ENCODE measurements at places on chromosomes 1 and 21.
A peak's percentile ranks its signal among the peaks of the same experiment; 100 is the strongest.

- no peak for DNase-seq
Measured at GRCh38 chr1:192066202-192066601, 92.1 kb upstream of the RGS18 start.

DNA sequence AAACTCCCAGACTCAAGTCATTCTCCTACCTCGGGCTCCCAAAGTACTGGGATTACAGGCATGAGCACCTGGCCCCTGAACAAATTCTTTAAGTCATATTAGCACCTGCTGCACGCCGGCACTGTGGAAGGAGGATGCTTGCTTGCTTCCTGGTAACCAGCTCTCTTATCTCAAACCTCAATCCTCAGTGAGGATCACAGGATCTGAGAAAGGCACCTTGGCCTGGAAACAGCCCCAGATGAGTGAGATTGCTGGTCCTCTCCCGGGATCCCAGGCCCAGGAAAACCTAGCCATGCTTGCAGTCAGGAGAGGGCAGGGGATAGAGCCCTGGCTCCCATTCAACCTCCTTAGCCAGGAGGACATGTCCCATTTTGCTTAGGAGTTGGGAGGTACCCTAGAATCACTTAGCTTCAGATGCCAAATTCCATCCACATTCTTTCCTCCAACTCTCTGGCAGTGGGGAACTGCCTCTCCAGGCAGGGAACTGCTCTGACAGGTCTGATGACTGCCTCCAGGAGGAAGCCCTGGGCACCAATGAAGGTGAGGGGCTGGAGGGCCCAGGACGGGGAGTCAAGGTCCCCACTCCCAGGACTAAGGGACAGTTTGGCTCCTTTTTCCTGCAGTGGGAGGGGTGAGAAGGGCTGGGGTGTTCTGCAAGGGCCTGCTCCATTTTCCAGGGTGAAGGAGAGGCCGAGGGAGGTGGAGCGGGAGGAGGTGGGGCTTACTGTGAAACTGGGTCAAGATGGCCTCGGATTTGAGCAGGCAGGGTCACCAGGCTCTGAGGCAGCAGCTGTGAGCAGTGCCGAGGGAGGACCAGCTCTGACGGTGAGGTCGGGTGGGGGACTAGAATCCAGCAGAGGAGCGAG lies 9.5 kb downstream of the GPR37L1 start:
- no peak for DNase-seq

DNA sequence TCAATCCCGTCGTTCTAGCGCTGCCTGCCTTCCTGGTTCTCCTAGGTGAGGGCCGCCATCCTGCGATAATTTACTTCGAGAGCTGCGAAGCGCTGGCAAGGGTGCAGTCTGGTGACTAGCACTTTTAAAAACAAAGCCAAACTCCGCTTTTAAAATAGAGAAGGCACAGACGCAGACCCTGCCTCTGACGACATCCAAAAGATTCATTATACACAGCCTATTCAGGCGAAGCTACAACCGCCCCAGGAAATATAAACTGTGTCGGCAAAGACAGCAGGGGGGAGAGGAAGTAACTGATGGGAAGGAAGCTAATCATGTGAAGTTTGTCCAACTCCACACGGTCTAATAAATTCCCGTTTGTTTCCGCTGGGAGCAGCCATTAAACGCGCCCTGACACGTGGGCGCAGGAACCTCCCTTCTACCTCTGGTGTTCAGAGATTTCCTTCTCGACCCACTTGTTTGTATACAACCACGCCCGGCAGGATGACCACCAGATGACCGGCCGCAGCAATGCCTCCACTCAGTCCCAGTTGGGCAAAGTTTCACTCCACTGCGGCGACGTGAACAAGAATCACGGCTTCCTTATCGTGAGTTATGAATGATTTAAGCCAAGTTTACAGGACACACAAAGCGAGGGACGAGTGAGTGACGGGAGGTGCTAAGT lies 1.3 kb downstream of the GNG12 start:
- DNase-seq = no peak

DNA sequence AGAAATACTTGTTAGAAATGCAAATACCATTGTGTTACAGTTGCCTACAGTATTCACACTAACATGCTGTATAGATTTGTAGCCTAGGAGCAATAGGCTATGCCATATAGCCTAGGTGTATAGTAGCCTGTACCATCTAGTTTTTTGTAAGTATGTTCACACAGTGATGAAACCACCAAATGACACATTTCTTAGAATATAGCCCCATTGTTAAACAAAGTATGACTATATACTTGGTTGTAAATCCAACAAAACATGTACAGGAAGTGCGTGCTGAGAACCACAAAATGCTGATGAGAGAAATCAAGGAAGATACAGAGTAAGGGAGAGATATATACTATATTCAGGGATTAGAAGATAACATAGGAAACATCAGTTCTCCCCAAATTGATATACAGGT lies 92.2 kb downstream of the POU2F1 start:
- DNase-seq = no peak

GRCh38 chr1:35452106-35452774 lies 105.0 kb downstream of the KIAA0319L start:
- no peak for DNase-seq

GRCh38 chr1:233281711-233282581 lies 13.6 kb downstream of the PCNX2 start:
- no peak for DNase-seq

DNA sequence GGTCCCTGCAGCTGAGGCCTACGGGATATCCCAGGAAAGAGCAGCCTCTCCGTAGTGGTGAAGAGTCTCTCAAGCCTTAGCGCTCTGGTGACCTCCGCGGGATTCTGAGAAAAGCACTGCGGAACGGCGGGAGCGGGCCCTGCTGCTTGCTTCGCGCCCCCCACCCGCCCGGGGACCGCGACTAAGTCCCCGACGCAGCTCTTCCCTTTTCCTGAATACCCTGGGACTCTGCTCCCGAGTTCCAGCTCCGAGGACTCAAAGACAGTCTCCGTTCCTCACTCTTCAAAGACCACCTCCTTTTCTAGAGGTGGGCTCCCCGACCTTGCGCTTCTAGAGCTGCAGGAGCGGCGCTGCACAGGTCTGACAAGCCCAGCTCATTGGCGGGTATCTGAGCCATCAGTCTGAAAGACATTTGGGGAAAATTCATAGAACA lies 3.6 kb upstream of the PRRX1 start:
- DNase-seq = no peak

DNA sequence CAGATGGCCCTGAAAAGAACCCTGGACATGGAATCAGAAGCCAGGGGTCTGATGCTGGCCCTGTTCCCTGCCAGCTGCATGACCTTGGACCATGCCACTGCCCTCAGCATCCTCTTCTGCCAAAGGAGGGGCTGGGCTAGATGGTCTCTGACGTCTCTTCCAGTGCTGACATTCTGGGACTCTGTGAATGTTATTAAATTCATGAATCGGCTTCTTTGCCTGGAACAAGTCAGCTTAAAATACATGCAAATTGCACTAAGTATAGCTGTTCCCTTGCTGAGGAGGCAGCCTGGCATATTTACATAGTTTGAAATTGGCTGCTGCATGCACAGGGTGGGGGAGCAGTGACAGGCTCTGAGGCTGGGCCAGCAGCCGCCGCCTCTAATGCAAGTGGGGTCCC lies 23.8 kb downstream of the KCNA2 start:
- no peak for DNase-seq

DNA sequence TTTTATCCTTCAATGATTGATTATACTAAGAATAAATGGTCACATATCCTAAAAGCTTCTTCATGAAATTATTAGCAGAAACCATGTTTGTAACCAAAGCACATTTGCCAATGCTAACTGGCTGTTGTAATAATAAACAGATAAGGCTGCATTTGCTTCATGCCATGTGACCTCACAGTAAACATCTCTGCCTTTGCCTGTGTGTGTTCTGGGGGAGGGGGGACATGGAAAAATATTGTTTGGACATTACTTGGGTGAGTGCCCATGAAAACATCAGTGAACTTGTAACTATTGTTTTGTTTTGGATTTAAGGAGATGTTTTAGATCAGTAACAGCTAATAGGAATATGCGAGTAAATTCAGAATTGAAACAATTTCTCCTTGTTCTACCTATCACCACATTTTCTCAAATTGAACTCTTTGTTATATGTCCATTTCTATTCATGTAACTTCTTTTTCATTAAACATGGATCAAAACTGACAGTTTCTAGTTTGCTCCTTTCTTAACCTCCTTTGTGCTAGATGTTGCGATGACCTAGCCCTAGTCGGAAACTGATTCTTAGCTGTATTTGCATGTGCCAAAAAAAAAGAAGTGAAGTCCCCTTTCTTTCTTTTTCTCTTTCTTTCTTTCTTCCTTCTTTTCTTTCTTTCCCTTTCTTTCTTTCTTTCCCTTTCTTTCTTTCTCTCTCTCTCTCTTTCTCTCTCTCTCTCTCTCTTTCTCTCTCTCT lies 45.1 kb downstream of the MAP3K7CL start:
- DNase-seq = no peak

- DNase-seq = no peak
Measured at GRCh38 chr1:154958036-154958435, 2.1 kb upstream of the PBXIP1 start.

GRCh38 chr1:20105856-20106255 lies 13.5 kb downstream of the PLA2G2D start:
- no peak for DNase-seq

GRCh38 chr1:187987236-187987776 lies 1158.6 kb downstream of the PLA2G4A start:
- no peak for DNase-seq

DNA sequence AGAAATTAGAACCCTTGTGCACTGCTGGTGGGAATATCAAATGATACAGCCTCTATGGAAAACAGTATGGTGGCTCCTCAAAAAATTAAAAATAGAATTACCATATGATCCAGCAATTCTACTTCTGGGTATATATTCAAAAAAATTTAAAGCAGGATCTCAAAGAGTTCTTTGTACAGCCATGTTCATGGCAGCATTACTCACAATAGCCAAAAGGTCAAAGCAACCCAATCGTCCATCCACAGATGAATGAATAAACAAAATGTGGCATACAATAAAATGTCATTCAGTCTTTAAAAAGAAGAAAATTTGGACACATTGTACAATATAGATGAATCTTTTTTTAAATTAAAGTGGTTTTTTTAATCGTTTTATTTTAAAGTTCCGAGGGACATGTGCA lies 36.3 kb upstream of the ERG start:
- no peak for DNase-seq

GRCh38 chr1:84365225-84366221 lies 32.8 kb upstream of the DNASE2B start:
- no peak for DNase-seq

GRCh38 chr1:50368179-50369007 lies 54.9 kb downstream of the DMRTA2 start:
- no peak for DNase-seq

GRCh38 chr21:15333951-15334350 lies 269.2 kb upstream of the NRIP1 start:
- no peak for DNase-seq

- DNase-seq = no peak
Measured at GRCh38 chr1:212838145-212838544, 9.3 kb downstream of the SPATA45 start.

DNA sequence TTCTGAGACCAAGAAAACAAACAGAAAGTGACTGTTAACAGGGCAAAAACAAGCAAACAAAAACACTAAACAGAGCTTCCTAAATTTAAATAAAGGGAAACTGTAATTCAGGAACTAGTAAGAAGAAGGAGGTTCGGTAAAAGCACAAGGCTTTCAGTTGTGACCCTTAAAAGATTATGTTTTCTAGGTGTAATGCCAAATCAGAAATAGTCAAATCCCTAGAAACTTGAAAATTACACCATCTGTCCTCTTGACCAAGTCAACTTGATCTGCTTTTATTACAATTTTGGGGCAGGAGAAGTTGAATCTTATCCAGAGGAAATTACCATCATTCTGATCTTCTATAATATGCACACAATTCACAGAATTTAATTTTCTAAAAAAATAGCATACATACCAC lies 754.0 kb upstream of the ADGRL4 start:
- DNase-seq = no peak

- DNase-seq = no peak
Measured at GRCh38 chr21:42474043-42474831, 21.8 kb downstream of the RSPH1 start.

- peak; percentile 74 for DNase-seq
Measured at GRCh38 chr1:166838766-166839599, at the start of gene POGK. TSS of gene POGK (plus strand) at chr1:166839475. CDS start at chr1:166840957, 1,482 bp downstream.

All from stimulated activated CD4-positive, alpha-beta T cell treated with anti-CD3 and anti-CD28 coated beads, Interleukin-1b, Interleukin-23, amount 100 ng/mL, for 4 hours (primary cell).